HEK293T (cell line): ENCODE measurements at places on chromosomes 3 and 15.

GRCh38 chr3:121481106-121481880 is 64.5 kb downstream of the POLQ start:
- no peak for DNase-seq

GRCh38 chr15:82228750-82229149 is 33.8 kb downstream of the EFL1 start:
- DNase-seq = no peak

DNA sequence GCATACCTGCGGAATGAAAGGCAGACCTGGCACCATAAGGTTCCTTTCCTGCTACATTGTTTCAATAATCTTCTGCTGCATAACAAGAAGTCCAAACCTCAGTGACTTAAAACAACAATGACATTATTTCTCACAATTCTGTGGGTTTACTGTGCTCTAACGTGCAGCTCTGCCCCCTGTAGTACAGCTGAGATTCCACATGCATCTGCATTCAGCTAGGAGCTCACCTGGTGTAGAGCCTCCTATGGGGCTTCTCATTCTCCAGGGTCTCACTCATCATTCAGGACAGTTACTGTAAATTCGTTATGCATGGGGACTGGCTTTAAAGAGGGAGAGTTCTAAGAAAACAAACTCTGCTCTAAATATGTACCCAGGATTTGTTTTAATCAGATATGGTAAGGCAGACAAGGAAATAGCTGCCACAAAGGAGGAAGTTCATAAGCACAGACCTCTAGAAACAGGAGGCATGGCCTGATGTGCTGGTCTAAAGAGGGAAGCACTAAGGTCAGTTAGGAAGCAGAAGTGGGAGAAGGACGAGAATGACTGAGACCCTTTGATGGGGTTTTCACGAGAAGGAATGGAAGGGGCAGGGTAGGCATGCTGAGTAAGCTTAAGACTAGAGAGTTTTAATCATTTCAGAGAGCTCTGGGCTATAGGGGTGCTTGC is 347.0 kb downstream of the NEK10 start:
- no peak for DNase-seq

DNA sequence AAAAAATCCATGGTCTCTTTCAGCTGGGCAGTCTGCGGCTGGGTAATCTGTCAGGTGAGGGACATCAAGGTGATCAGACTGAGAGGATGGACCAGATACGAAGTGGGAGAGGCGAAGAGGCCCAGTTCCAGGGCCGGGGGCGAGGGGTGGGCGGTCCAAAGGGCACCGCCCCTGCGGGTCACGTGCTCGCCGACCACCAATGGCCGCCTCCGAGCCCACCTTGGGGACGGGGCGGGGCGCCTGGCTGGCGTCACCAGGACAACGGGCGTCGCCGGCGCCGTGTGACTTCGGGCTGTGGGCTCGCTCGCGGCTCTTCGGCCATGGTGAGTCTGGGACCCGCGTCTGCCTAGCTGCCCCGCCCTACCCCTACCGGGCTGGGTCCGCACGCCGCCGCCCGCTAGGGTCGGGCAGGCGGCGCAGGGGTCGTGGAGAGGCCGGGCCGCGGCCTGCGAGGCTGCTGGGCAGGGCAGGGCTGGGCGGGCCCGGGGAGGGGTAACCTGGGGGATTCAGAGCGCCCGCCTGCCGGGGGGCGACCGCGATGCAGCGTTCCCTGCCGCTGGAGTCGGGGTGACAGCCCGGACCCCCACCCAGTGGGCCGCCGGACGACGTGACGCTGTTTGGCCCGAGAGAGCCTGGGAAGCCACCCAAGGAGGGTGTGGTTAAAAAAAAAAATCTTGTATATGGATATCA is at the start of gene FBXL2:
FBXL2 (plus strand) TSS at position 250 of the 690 bp plus-strand sequence; CDS start at position 321, 71 bp downstream.
- peak; percentile 98 for DNase-seq

GRCh38 chr3:134922866-134923265 is 127.8 kb downstream of the EPHB1 start:
- no peak for DNase-seq

DNA sequence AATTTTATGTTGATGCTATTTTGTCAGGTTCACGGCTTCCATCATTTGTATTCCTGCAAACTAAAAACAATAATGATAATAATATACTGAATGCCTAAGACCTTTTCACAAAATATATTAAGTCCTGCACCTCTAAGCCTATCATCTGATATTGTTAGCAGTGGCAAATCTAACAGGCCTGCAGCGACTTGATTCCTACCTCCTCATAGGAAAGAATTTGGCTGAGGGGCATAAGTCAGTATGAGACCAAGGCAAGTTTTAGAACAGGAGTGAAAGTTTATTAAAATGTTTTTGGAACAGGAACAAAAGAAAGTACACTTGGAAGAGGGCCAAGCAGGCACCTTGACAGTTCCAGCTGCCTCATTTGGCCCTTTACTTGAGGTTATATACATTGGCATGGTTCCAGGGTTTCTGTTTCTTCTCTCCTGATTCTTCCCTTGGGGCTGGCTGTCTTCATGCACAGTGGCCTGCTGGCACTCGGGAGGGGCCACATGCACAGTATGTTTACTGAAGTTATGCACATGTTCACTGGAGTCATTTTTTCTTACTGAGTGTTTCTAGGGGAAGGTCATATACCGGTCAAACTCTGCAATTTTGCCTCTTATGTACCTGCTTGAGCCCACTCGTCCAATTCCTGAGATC is 418.1 kb downstream of the EPHA6 start:
- DNase-seq = no peak

- DNase-seq = no peak
Measured at GRCh38 chr3:172285844-172286243, 162.4 kb downstream of the GHSR start.

DNA sequence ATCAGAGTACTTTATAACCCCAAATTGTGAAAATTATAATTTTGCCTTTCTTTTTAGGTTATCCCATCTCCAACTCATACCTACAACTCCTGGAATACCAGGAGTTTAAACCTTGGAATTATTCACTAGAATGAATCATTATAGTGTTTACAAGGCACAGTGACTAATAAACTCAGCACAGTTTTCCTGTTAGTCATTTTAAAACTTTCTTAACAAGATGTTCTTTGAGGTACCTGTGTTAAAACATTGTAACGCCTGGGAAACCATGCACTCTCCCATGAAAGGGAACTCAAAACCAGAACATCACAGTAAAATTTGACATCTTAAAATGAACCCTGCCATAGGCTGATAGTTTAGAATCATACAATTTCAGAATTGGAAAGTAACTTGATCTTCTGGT is 132.4 kb upstream of the OSTN start:
- no peak for DNase-seq

GRCh38 chr3:196772897-196773296 is 33.2 kb downstream of the PAK2 start:
- DNase-seq = no peak
